ENCODE measurements at places on chromosomes 11 and 22.

GRCh38 chr22:50599816-50600455, 657 bp upstream of the MAPK8IP2 start:
- DNase-seq = peak; percentile 78

GRCh38 chr11:96015906-96016565, 92.1 kb upstream of the MTMR2 start:
- DNase-seq = no peak

GRCh38 chr11:24295360-24295759, 201.5 kb upstream of the LUZP2 start:
- DNase-seq = no peak

GRCh38 chr11:1560002-1560648, 11.9 kb downstream of the DUSP8 start:
- DNase-seq = no peak

GRCh38 chr11:126305699-126306098, 1.8 kb downstream of the DCPS start:
- no peak for DNase-seq

DNA sequence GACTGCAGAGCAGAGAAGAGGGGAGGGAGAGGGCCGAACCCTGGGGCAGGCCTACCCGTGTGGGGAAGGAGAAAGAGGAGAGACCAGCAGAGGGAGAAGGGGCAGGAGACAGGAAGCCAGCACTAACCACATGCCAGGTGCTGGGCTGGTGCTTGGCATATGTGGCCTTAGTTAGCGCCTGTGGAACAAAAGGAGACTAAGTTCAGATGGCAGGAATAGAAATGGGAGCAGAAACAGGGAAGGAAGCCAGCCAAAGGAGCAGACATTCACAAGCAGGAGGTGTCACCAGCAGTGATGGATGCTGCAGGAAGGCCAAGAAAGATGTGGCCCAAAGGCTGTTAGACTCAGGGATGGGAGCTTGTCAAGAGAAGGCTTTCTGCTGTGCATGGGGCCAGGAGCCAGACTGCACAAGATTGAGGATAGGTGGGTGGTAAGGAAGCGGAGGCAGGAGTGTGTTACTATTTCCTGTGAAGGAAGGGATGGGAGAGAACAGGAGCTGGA, 26.7 kb downstream of the TREH start:
- no peak for DNase-seq

- peak; percentile 27 for DNase-seq
Measured at GRCh38 chr11:33868647-33869461, 23.0 kb downstream of the LMO2 start.

DNA sequence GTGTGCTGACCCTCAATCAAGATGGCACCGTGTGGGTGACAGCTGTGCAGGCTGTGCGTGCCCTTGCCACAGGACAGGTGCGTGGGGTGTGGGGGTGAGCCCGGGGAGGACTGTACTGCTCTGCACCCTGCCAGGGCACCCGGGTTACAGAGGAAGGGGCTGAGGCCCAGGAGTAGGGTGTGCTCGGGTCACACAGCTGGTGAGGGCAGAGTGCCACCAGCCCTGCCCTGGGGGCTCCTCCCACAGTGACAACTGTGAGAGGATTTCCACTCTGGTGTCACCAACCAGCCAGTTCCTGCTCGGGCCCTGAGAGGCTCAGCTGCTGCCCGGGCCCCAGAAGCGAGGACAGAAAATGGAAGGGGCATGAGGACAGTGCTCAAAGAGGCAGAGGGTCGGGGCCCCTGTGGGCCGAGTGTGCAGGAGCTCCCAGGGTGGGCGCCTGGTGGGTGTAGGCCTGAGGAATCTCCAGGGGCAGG, 20.5 kb downstream of the TRMU start:
- no peak for DNase-seq

GRCh38 chr11:9808943-9809342, 145.1 kb downstream of the SWAP70 start:
- peak; percentile 83 for DNase-seq

DNA sequence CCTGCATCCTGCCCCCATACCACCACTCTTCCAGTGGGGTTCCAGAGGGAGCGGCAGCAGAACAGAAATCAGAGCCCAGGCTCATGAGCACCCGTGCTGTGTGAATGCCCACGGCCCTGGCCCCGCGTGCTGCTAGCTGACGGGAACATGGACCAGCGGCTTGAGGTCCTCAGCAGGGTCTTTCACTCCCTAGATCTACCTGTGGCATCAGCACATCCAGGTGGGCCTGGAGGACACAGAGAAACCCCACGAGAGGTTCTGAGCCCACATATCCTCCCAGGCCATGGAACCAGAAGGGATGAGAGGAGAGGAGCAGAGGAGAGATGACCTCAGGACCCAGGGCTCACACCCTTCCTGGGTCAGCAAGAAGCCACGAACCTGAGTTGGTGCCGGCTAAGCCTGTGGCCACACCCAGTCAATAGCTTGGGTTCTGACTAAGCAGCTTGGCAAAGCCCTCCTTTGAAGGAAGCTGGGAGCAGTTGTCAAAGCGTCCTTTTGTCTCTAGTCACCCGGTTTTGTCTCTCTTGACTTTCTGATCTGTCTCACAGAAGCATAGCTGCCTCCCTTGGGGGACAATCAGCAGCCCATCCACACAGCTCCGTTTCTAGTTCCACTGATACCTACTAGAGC, 89.3 kb upstream of the LMO1 start:
- DNase-seq = no peak

DNA sequence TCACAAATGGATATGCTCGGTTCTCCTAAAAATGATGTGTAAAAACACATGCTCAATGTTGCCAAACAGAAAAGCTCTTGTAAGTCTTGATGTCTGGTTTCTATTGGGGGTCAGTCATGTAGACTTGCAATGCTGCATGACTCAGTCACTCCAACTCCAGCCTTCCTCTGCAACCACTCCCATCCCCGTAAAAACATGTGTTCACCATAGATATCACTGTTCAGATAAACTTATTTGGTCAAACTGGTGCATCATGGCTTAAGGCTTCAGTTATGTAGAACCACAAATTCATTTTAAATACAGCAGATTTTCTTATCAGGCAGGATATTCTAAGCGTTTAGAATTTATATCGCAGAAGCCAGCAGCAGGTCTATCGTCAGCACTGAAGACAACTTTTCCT, 298.4 kb upstream of the LUZP2 start:
- no peak for DNase-seq

DNA sequence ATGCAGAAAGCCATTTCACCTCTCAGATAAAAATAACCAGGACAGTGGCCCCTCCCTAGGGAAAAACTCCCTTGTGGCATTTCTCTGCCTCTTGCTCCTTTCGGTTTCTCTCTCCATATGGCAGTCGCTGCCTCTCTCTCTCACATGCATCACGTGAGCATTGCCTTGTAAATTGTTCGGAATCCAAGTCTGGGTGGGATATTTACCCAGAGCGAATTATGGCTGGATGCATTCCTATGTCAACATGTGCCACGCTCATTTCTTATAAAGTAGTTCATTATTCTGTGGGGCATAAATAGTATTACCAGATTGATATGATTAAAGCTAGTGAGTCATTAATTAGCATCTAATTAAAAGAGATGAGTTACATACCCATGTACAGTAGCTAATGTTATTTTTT, 392.9 kb downstream of the INSC start:
- DNase-seq = peak; percentile 83

DNA sequence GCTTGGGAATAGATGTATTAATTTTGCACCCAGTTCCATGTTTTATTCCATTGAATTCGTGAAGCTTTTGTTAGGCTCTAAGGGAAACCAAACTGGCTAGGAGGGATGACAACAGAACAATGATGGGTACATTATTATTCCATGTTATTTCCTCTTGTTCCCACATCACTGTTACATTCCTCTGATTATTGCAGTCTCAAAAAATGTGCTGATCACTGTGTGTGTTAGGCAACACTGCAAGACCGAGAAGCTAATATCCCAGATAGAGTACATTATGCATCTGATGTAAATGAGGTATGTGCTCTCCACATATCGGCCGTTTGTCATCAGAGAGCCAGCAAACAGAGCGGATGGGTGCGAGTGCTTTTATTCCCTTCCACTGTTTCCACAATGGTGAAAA, 327.9 kb downstream of the SOX6 start:
- peak; percentile 29 for DNase-seq

DNA sequence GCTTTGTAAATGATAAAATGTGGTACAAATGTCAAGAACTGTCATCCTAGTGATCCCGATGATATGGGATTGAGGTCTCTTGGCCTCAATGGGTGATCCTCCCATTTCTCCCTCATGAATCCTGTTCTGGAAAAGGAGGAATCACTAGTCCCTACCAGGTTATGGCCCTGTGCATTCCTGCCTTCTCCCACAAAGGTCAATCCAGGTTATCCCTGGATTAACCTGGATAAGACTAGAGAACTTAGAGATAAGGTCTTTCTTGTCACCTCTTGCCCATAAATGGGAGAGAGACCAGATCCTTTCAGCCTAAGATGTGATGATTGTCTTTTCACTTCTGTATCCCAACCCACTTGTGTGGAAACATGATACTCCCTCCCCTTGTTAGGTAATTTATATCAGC, 396.7 kb downstream of the BUD13 start:
- DNase-seq = no peak

DNA sequence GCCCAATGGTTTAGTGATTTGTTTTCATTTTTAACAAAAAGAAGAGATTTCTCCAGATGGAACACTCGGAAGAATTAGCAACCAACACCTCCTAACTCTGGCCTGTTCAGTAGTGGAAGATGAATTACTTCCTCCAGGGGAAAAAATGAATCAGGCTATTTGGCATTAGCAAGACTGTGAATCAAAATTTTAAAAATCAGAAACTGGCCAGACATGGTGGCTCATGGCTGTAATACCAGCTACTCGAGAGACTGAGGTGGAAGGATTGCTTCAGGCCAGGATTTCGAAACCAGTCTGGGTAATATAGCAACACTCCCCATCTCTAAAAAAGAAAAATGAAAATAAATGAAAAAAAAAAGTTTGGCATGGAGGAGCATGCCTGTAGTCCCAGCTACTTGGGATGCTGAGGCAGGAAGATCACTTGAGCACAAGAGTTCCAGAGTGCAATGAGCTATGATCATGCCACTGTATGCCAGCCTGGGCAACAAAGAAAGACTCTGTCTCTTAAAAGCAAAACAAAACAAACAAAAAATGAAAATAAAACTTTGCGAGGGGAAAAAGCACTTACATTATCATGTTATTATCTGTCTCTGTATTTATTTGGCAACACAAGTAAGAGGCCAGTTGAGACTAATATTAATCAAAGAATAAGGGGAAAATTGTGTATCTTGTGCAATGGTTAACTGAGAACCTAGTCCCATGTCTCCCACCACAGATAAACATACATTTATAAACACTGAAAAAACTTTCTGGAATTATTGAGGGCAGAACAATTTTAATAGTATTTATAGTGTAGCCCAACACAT, 796.3 kb upstream of the ANO3 start:
- no peak for DNase-seq

GRCh38 chr11:2913776-2914175, 15.4 kb downstream of the PHLDA2 start:
- no peak for DNase-seq

- DNase-seq = no peak
Measured at GRCh38 chr22:44279069-44279360, 33.7 kb downstream of the SHISAL1 start.

GRCh38 chr11:40168414-40168813, 1291.0 kb downstream of the LRRC4C start:
- DNase-seq = peak; percentile 45

GRCh38 chr11:108963118-108963517, 298.2 kb downstream of the DDX10 start:
- peak; percentile 32 for DNase-seq

GRCh38 chr11:9142732-9143131, 51.3 kb upstream of the SCUBE2 start:
- DNase-seq = no peak

GRCh38 chr22:21803811-21804249, 63.6 kb downstream of the MAPK1 start:
- no peak for DNase-seq

DNA sequence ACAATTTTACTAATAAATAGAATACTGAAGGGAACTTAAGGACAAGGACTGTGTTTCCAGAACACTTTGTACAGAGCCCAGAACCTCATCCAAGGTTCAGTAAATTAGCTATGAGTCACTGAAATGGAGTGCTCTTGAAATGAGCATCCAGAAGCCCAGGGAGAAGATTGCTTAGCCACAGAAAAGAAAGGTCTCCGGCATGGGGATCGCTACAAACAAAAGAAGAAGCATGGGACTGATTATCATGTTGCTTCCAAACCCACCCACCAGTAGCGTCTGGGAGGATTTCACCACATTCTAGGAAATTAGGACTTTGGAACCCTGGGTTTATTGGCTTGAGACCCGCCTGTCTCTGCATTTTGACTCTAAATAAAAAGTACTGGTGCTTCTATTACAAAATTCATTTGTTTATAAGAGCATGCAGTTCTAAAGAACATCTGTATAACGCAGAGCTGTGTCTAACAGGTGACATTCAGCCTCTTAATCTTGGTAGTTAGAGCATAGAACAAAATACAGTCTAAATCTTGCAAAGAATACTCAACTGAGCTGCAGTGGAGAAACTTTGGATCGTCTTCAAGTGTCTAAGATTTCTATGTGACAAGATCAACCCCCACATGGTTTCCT, 35.9 kb upstream of the SESN3 start:
- DNase-seq = peak; percentile 40

- DNase-seq = no peak
Measured at GRCh38 chr11:68329536-68329935, 17.1 kb downstream of the LRP5 start.

- no peak for DNase-seq
Measured at GRCh38 chr22:29096736-29097669, 24.2 kb downstream of the KREMEN1 start.

- no peak for DNase-seq
Measured at GRCh38 chr11:21421711-21422329, 752.4 kb downstream of the NELL1 start.

- peak; percentile 41 for DNase-seq
Measured at GRCh38 chr11:14980854-14981253, 8.7 kb upstream of the CALCA start.

DNA sequence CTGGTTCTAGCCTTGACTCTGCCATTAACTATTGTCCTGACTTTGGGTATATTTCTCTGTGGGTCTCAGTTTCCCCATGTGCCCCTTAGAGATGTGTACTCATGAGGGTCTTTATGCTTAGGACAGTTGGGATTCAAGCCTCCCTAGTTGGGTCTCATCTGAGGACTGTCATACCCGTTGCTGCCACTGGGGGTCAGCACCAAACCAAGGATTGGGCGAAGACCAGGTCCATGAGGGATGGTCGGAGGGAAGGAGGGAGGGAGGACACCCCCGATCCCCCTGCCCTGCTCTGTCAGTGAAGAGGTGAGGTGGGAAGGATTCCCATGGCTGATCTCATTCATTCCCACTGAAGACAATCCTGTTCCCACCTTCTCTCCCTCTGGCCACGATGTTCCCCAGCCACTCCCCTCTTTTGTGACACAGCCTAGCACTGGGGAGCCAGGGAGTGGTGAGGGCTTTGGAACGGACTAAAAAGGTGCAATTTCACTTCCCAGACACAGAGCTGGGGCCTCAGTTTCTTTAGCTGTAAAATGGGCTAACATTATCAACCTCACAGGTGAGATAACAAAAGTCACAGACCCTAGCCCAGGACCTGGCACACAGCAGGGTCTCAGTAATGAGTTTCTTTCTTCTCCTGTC, 12.4 kb upstream of the KLHL35 start:
- peak; percentile 81 for DNase-seq

GRCh38 chr22:44088976-44089570, 65.0 kb downstream of the PARVB start:
- DNase-seq = peak; percentile 91

Data from astrocyte of the hippocampus (primary cell).